AG04450 (cell line): ENCODE measurements at places on chromosomes 2 and 18.

DNA sequence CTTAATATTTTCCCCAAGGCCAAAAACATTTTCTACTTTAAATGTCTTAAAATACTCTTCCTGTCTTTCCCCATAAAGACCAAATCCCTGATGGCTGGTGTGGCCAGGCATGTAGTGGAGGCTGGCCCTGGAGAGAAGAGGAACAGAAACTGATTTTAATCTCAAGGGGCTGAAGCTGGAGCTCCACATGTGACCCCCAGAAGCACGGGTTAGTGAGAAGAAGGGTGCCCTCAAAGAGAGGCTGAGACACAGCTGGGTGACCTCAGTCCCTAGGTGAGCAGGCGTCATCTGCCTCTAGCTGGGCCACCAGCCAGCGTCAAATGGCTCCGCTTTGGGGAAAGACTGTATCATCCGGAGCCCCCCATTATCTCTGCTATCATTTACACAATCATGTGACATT, 19.3 kb upstream of the TMEM18 start:
- no peak for DNase-seq

- DNase-seq: no peak
Observed at GRCh38 chr18:24460388-24460787, at the start of gene HRH4. Gene HRH4, plus strand, starts transcription at chr18:24460637. Its CDS starts 92 bp downstream, at chr18:24460729.

GRCh38 chr2:189022492-189022891, 48.3 kb downstream of the COL3A1 start:
- peak; percentile 65 for DNase-seq

GRCh38 chr2:181760521-181760920, 80.2 kb upstream of the NEUROD1 start:
- no peak for DNase-seq

- DNase-seq: no peak
Observed at GRCh38 chr2:199590321-199591203, 132.8 kb upstream of the SATB2 start.

DNA sequence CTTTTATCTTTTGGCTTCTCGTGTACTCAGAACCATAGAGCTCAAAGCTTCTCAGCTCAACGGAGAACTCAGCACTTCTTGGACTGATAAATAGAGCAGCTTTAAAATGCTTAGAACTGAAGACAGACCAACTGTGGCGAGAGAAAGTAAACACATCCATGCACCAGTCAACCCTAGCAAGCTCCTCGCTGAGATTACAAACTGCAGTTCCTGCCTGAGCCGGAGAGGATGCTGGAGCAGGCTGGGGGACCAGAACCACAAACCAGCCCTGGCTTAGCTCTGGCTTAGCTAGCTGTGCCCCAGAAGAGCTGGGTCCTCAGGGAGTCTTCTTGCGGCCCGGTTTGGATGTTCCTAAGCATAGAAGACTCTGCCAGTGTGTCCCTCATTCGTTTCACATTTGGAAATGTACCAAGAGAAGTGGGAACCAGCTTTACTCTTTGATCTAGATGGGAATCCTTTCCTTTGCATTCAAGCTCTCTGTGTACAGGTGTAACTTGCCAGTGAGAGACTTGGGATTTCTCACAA, 5.6 kb downstream of the PAX8 start:
- peak; percentile 20 for DNase-seq

DNA sequence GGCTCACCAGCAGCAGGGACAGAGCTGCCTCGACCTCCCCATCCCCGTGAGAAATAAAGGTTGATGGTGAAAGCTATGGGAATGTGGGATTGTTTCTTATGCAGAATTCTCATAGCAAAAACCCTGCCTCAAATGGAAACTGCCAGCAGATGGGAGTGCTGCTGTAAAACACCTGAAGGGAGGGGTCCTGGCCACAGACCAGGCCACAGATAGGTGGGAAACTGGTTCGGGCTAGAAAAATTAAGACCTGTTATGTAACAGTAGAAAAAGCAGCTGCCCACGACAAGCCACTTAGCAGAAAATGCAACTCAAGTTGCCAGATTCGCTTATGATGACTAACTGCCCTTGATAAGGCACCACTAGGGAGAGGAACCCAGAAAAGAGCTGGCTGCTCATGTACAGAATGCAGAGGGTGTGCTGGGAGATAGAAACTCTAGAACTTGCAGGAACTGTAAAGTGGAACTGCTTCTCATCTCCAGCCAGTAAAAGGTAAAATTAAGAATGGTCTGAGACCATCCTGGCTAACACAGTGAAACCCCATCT, 114.5 kb upstream of the SALL3 start:
- no peak for DNase-seq

- DNase-seq: peak; percentile 8
Observed at GRCh38 chr2:241803387-241804325, 5.3 kb upstream of the NEU4 start.

DNA sequence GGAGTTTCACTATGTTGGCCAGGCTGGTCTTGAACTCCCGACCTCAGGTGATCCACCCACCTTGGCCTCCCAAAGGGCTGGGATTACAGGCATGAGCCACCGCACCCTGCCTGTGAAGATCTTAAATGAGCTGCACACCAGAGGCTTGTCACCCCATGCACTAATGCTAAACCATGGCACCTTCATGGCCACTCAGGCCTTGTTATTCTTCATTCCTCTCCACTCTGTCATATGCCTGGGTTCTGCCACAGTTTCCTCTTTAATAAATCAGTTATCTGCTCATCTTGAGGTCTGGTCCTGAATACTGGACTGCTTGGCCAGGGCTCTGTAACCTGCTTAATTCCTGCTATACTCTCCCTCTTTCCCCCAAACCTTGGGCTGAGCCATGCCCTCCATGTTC, 303.9 kb upstream of the FBXO11 start:
- DNase-seq: no peak

DNA sequence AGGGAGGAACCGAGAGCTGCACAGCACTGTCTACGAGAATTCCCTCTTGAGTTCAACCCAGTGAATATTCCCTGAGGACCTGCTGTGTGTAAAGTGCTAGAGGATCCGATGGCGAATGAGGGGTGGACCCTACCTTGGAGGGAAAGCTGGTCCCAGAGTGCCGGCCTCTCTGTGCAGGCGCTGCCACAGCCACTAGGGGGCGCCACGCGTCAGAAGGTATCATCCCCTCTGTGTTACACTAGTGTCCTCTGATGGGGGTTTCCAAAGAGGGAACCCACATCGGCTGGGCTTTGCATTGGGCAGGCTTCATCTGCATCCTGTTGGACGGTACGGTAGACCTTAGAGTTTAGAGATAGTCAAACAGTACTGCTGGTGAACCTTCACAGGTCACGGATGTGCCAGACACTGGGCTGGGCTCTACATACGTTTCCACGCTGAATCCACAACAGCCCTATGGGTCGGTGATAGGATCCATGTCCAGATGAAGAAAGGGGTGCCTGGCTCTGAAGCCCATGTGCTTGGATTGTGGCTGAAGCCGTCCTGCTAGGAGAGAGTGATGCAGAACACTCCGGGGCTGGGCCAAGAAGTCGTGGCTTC, 39.0 kb downstream of the COA5 start:
- no peak for DNase-seq

DNA sequence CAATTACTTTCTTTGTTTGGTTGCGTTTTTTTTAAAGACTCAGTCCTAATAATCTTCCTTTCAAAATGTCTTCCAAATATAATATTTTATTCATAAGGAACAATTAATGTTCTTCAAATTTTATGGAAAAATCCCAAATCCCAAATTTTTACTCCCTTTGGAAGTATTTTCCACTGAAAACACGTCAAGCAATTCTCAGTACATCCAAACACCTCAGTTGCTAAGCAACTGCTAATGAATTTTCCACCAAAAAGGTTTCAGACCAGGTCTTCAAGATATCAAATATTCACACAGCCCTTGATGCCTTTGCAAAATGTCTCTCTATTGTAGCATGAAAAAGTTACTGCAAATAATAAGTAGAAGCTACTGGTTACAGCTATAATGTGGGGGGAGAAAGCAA, 140.1 kb downstream of the DSEL start:
- no peak for DNase-seq
